Activated CD8-positive, alpha-beta memory T cell treated with anti-CD3 and anti-CD28 coated beads for 1 hour (primary cell): ENCODE measurements at places on chromosomes 11 and 22.

DNA sequence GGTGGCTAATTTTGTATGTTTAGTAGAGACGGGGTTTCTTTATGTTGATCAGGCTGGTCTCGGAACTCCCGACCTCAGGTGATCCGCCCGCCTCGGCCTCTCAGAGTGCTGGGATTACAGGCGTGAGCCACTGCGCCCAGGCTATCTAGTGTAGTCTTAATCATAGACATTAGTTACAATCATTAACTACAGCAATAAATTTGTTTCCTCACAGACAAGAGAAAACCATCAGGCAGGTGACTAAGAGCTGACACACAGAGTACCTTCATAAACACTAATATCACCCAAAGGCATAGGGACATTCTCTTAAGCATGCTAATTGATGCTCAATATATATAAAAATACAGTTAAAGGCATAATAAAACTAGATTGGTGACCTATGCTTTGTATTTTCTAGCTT lies 19.4 kb downstream of the SDHD start:
- DNase-seq: no peak

DNA sequence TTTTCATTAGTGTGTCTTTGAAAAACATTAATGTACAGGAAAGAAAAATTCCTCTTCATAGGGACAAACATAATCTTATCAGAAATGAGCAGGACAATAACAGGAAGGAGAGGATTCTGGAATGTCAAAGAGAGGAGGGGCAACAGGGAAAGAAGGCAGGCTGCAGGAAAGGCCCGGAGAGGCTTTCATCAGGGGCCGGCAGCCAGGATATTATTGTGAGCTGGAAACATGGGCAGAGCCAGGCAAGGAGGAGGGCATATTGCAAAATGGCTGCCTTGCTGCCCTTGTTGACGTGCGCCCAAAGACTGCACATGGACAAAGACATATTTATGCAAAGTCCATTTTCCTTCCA lies 433.7 kb downstream of the ETS1 start:
- no peak for DNase-seq

GRCh38 chr11:61153593-61154095 lies 7.6 kb downstream of the VPS37C start:
- no peak for DNase-seq

DNA sequence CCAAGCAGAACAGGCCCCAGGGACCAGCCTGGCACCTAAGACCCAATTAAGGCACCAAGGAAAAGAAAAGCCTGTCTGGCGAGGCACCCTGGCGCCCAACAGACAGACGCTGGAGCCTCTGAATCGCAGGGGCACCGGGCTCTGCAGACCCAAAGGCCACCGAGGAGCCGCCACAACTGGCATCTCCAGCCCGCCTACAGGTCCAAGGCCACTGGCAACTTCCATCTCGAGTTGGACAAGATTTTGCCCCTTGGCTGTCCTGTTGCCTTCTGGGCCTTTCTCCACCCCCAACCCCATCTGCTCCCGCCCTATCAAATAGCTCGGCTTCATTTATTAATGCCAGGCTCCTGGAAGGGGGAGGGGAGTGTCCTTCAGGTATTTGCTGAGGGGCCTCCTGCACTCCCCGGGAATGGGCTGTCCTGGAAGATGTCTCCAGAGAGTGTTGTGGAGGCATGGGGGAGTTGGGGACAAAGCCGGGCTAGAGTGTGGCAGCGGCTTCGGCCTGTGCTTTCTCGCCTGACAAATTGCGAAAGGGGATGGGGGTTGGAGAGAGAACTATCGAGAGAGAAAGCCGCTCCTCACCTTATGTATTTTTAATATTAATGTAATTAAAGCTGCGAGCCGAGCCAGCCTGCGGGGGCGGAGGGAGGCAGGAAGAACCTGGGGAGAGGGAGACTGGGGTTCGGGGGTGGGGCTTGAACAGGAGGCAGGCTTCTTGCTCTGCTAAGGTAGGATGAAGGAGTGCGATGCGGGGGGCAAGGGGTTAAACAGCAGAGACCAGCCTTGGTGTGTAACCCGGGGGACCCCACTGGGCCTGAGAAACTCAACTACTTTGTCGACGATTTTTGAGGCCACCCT lies 2.0 kb downstream of the DSCAML1 start:
- DNase-seq: no peak

- no peak for DNase-seq
Observed at GRCh38 chr11:118438314-118438931, 2.1 kb downstream of the KMT2A start.

DNA sequence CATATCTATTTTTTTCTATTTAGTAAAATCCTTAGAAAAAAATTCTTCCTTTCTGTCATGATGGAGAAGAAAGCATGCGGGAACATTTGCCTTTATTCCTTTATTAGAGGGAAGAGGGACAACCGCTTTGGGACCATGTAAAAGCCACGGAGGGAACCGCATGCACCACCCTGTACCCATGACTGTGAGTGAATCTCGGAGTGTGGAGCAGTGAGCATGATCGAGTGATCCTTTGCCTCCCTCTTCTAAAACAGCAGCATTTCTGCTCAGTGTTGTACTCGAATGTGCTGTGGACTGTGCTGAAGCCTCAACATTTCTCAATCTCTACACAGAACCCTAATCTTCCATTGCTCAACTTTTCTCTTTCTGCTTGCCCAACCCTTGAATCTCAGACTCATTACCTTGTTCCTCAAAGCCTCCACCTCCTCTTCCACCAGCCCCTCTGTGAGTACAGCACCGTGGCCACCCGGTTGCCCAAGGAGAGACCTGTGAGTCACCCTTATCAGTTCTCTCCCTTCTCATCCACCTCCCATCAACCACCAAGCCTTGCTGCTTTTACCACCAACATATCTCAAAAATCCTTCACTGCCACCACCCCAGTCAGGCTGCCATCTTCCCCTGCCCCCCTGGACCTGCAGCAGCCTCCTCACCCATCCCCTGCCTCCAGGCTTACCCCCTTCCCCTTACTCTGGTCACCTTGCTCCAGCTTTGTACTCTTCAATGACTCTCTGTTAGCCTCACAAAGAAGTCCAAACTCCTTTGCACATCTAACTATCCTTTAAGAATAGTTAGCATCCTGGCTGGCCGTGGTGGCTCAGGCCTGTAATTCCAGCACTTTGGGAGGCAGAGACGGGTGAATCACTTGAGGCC lies 103.1 kb downstream of the NAT10 start:
- no peak for DNase-seq

- no peak for DNase-seq
Observed at GRCh38 chr11:104337273-104337672, 173.3 kb upstream of the PDGFD start.

DNA sequence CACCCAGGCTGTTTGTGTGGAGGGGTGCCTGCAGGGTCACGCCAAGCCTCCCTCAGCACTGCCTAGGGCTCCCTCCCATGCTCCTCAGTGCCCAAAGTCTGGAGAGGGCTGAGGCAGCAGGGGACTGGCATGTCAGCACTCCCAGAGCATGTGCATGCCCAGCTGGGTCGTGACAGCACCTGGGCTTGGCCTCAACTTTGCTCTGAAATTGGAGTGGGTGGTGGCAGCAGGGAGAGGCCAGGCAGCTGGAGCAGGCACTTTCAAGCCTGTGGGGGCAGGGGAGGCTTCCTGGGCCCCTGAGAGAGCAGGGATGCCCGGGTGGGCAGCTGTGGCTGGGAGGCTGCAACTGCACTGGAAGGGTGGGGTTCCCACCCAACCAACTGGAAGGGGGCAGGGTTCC lies 35.6 kb upstream of the DDX10 start:
- DNase-seq: no peak

DNA sequence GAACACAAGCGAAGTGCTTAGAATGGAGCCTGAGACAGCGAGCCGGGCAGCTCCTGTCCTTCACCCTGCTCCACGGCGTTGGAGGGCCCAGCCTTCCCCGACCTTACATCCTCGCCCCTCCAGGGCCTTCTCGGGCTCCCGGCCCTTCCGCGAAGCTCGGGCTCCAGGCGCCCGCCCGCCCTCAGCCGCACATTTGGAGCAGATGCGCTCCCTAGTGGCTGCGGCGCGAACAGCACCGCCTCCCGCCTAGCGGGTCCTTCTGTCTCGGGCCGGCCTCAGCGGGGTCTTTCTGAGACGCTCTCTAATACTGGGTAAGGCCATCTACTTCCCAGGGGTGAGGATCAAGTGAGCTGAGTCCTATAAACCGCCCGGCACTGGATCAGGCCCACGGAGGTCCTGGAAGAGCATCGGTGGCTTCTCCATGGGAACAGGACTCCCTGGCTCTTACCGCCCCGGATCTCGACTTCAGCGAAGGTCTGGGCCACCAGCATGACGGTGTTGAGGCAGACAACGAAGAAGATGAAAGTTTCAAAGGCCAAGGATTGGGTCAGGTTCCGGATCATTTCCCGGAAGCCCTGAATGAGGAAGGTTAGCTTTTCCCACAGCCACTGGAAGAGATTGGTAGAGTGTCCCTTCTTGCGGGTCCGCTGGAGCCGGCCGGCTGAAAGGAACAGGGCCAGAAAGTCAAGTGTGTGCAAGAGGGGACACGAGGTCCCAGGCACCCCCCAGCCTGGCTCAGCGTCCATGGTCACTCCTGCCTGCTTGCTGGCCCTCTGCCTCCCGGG lies 3.7 kb downstream of the CATSPER1 start:
- peak; percentile 70 for DNase-seq

DNA sequence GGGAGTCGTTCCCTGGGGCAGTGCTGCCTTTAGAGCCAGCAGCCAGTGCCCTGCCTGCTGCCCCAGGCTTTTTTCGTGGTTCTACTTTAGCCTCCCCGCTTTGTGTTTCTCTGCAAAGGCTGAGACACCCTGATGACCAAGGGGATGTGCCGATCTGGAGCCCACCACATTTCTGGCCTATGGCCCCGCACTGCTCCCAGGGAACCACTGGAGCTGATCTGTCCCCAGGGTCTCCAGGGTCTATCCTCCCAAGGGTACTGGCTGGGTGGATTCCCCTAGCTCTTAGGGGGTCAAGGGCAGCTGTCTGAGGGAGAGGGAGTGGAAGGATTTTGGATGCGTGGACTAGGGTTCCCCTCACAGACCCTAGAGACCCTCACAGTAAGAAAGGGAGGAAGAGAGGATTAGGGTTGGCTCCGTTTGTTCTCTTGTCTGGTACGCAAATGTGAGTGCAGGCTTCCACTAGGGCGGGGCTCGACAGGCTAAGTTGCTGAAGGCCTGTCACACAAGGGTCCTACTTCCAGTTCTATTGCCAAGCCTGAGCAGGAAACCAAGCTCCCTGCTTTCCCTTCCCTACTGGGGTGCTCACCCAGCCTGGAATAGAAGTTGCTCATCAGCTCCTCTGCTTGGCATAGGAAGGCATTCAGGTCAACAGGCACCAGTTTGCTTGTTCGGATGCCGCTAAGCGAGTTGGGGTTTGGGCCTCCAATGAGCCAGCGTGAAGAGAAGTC lies 19.3 kb downstream of the TREH start:
- DNase-seq: no peak

DNA sequence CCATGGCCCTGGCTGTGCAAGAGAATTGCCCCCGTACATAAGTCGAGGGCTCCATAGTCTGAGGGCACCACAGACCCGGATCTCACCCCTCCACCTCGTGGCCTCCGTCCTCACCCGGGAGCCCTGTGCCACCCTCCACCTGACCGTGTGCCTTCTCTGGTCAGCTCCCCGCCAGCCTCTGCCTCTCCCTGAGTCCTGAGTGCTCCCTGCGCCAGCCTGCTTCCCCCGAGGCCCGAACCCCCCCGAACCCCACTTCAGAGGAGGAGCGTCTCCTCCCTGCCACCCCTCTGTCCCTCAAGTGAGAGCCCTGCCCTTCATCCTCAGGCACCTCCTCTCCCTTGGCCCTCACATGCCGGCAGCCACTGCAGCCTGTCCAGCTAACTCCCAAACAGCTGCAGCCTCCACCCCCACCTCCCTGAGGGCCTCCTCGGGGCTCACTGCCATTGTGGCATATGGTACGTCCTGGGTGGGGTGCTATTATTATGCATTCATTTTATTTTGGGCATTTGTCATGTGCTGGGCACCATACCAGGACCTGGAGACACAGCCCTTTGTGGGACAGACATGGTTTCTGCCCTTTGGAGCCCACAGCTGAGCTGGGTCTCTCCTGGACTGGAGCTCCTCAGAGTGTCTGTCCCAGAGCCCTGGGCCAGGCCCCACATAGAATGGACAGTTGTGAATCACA lies 67.2 kb downstream of the MYO7A start:
- DNase-seq: no peak

- DNase-seq: peak; percentile 44
Observed at GRCh38 chr11:6737872-6738466, 33.8 kb downstream of the OR2AG2 start.

- DNase-seq: no peak
Observed at GRCh38 chr11:26860091-26860780, 133.7 kb upstream of the FIBIN start.

DNA sequence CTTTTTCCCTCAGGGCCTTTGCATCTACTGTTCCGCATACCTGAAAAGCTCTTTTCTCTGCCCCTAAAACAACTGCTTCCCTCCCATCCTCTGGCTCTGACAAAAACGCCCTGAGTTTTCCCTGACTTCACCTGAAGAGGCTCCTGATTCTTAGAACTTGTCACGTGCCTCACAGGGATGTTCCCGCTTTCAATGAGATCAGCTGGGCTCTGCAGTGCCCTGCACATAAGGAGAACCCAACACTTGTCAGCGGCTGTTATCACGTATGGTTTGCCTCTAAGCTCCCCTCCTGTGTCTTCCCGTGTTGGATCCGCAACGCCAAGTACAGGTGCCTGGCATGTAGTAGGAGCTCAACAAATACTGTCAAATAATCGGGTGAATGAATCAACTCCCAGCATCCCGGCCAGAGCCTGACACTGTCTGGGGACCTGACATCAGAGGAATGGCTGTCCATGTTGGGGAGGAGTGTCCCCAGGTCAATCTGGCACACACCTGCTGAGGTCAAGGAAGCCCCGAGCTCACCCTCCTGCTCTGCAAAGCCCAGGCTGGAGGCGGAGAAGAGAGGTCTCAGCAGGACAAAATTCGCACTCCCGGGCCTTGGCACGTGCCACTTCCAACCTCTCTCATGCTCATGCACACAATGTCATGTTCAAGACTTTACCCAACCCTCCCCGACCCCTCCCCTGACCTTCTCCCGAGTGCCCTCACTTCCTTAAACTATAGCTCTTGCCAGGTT lies 4.2 kb upstream of the GRK2 start:
- DNase-seq: no peak

DNA sequence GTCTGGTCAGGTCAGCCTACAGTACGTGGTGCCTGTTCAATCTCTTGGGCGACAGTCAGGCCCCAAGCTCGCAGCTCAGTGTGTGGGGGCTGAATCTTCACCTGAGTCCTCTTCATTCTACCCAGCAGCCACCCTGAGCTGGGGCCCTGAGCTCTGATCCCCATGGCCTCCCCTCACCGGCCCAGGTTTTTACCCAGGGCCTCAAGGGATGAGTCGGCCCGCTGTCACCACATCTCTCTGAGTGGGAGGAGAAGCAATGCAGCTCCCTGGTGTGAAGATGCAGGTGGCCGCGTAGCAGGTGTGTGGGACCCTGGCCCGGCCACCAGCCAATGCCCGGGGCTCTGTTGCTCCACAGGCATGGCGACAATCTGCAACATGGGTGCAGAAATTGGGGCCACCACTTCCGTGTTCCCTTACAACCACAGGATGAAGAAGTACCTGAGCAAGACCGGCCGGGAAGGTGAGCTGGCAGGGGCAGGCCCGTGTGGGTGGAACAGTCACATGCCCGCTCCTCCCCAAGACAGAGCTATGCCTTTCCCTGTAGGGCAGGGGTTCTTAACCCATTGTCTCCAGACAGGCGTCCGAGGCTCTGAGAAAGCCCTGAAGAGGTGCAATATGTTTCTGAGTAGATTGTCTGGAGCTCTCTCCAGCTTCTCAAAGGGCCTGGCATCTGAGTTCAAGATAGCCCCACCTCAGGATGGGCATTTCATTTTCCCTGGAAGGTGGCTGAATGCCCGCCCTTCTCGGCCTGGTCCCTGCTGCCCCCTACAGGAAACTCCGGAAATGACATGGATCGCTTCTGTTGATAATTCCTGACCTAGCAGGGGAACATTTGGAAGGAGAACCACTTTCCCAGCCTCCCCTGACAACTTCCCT lies 26.9 kb downstream of the POLR3H start:
- DNase-seq: no peak
